ENCODE measurements at places on chromosomes 7 and 10.

DNA sequence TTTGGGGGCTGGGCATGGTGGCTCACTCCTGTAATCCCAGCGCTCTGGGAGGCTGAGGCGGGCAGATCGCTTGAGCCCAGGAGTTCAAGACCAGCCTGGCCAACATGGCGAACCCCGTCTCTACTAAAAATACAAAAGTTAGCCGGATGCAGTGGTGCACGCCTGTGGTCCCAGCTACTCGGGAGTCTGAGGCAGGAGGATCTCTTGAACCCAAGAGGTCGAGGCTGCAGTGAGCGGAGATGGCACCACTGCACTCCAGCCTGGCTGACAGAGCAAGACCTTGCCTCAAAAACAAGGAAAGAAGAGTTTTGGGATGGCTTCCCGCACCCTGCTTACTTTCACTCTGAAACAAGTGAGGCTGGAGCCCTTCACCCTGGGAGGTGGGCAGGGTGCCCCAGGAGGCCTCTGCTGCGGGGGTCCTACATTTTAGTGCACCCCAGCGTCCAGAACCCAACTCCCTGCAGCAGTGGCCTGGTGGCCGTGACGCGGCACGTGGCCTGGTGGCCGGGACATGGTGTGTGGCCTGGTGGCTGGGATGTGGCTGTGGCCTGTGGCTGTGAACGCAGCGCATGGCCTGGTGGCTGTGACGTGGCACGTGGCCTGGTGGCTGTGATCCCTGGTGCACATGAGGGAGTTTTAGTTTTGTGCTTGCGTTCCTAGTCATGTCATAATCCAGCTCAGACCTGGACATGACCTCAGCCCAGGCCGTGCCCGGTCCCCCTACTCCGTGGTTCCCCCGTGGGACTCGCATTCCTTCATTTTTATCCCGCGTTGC lies 9.3 kb downstream of the KNDC1 start:
- DNase-seq: no peak

DNA sequence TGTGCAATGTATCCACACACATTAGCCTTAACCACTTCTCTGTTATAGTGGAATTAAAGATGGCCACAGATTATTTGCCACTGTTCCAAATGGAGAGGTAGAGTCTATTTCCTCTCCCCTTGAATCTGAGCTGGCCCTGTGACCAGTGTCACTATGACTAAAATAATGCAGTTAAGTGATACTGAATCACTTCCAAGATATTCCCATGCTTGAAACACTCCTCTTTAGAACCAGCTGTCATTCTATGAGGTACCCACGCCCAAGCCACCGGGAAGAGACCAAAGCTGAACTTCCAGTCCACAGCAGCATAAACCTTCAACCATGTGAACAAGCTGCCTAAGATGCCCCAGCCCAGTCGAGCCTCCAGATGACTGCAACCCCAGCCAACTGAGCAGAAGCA lies 2.1 kb upstream of the DHX32 start:
- DNase-seq: no peak

DNA sequence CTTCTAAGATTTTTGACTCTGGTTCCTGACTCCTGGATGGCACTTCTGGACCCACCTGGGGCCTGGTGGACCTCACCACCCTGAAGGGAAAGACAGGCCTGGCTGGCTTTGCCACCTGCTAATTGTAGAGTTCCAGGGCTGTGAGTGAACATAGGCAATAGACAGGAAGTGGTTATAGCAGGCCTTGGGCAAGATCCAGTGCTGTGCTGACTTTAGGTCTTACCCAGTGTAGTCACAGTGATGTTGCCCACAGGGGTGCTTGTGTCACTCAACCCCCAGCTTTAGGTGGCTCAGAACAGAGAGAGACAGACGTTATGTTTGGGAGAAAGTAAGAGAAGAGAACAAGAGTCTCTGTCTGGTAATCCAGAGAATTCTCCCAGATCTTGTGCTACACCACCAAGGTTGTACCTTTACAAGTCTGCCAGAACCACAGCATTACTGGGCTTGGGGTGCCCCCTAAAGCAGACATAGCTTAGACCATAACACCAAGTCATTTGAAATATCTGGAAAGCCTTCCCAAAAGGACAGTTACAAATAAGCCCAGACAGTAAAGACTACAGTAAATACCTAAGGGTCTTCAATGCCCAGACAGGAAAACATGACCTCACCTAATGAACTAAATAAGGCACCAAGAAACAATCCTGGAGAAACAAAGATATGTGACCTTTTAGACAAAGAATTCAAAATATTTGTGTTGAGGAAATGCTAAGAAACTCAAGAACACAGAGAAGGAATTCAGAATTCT lies 303.4 kb downstream of the PCLO start:
- no peak for DNase-seq

DNA sequence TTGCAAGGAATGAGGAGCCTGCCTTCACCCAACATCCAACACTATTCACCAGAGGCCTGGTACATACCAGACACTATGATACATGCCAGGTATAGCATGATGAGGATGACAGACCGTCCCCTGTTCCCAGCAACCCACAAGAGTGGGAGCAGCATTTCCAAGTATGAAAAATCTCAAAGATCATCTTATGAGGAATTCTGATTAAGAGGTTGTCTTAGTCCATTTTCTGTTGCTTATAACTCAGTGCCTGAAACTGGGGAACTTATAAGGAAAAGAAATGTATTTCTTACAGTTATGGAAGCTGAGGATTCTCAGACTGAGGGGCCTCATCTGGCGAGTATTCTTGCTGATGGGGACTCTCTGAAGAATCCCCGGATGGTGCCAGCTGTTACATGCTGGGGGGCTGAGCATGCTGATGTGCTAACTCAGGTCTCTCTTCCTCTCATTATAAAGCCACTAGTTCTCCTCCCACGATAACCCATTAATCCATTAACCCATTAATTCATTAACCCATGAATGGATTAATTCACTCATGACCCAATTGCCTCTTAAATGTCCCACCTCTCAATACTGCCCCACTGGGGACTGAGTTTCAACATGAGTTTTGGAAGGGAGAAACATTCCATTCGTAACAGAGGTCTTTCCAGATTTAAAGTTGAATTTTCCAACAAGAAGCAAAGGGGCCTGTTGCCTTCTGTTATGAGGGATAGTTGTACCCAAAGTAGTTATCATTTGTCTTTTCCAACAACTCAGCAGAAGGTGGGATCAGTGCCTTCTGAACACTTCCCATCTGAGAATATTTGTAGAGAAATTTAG lies 173.9 kb downstream of the HERPUD2 start:
- no peak for DNase-seq

GRCh38 chr10:77844177-77844576 lies 82.4 kb downstream of the DLG5 start:
- no peak for DNase-seq

DNA sequence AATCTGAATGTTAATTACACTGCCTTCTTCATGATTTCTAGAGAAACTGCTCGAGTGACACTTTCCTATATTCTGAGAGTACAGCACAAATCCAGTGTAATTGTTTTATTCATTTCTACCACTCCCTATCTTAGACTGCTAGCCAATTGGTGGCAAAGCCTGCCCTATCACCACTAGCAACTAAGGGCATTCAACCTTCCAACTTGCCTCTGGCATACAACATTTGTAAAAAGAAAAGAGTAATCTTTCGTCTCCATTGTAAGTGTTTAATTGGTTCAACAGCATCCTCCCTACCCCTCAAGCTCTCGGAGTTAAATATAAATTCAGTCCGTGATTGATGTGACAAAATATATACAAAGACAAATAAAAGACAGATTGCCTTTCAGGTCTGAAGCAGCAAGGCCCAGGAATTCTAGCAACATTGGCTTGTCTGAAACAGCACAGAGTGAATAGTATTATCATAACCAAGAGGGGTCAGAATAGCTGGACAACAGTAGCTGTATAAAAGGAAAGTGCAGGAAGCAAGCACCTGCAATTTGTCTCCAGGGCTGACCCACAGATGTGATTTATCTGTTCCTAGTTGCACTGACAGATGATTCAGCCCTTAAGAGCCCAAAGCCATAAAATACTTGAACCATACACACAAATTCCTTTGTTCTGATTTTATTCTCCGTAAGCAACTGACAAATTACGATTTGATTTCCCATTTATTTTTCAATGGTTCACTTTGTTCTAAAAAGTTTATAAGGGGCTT lies 47.6 kb upstream of the ANKRD1 start:
- DNase-seq: no peak

GRCh38 chr10:91206427-91206826 lies 14.0 kb upstream of the PCGF5 start:
- DNase-seq: no peak

GRCh38 chr7:135704074-135704473 lies 23.9 kb downstream of the SLC13A4 start:
- no peak for DNase-seq

GRCh38 chr7:17535776-17536175 lies 237.3 kb downstream of the AHR start:
- DNase-seq: no peak

- no peak for DNase-seq
Observed at GRCh38 chr10:63798599-63799498, 277.6 kb downstream of the REEP3 start.

- no peak for DNase-seq
Observed at GRCh38 chr10:230758-231157, 95.5 kb downstream of the ZMYND11 start.

- DNase-seq: no peak
Observed at GRCh38 chr10:95837783-95838182, 70.0 kb upstream of the CC2D2B start.

GRCh38 chr7:47380325-47381133 lies 201.4 kb downstream of the TNS3 start:
- DNase-seq: no peak

DNA sequence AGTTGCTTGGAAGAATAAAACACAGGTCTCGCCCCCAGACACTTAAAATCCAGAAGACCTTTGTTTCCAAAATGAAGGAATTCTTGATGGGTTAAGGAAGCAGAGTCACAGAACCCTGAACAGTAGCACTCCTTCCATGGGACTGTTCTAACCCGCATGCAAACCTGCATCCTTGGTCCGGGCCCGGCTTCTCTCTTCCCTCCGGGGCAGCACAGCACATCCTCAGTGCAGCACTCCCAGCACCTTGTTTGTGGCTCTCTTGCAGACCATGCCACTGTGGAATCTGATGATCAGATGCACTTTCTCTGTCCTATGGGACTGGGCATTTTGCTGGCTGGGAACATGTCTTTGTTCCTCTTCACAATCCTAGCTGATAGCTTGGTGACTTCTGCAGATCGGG lies 33.5 kb downstream of the INSYN2A start:
- DNase-seq: no peak

- no peak for DNase-seq
Observed at GRCh38 chr7:113628948-113629847, 289.6 kb downstream of the PPP1R3A start.

GRCh38 chr7:84614821-84615501 lies 420.4 kb upstream of the SEMA3A start:
- no peak for DNase-seq

DNA sequence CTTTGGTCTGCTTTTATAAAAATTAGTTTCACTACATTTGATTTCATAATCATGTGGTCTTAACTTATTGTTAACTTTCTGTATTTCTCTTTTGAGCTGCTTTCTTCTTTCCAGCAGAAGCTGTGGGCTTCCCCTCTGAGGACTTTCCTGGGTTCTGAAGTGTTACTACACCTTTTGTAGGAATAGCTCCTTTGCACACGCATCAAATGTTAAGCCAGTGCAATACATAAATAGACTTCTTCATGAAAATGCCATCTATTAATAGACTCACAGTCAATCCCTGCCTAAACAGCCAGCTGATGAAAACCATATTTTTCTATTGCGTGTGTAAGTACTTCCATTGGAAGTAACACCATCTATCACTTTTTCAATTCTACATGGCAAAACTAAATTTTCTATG lies 1.5 kb downstream of the ABCB4 start:
- no peak for DNase-seq

- no peak for DNase-seq
Observed at GRCh38 chr7:4338556-4338955, 343.5 kb upstream of the FOXK1 start.

DNA sequence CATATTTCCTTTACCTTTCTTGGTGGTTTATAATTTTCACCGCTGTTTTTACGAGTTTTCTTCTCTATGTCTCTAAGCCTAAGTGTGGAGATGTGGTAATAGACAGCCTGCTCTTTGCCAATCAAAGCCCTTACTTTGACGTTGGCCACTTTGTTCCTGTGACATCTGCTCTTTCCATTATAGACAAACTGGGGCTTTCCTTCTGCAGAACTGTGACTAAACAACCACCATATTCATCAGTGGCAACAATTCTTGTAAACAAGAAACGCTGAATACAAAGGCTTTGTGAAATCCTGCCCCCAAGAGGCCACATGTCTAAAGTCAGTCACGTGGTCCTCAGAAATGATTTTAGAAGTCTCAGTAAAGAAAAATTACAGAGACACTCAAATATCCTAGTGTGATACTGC lies 59.6 kb upstream of the CAPZA2 start:
- no peak for DNase-seq

DNA sequence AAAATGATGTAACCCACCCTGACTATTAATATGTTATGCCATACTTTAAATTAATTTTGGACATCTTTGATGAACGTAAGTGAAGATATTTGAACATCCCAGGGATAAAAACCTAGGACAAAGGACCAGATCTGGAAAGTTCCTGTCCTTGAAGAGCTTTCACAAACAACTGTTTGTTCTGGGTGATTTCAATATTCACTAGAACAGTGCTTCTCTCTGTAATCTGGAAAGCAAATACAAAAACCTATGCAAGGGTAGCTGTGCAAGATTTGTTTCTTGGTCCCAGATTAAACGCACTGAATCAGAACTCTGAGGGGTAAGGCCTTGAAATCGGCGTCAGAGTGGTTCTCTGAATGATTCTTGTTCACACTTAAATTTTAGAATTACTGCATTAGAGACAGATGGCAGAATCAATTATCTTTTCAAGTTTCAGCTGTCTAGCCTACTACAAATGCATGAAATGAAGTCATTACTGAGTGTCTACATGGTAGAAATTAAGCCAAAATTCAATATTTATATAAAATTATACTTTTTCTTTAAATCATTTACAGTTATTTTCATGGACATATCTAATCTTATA lies 69.6 kb upstream of the CSTF2T start:
- no peak for DNase-seq

DNA sequence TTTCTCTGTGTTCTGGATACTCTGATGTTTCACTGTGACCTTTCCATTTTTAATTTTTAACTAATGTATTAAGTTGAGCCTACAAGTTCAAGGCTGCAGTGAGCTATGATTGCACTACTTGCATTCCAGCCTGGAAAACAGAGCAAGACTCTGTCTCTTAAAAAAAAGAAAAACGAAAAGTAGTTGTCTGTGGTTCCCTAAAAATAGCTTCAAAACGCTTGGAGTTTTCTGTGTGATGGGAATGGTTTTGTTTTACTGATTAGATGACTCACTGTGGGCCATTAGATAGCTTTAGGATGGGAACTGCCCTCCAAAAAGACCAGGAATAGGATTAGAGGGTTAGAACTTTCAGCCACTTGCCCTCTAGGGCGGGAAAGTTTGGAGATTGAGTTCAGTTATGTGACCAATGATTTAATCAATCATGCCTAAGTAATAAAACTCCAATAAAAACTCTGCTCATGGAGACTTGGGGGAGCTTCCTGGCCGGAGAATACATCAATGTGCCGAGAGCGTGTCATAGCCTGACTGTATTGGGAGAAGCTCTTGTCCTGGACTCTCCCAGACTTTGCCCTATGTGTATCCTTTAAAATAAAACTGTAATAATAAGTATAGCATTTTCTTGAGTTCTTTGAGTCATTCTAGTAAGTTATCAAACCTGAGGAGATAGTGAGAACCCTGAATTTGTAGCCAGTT lies 147.1 kb downstream of the LYZL1 start:
- DNase-seq: no peak

Measured in stimulated activated CD8-positive, alpha-beta memory T cell treated with anti-CD3 and anti-CD28 coated beads, Interleukin-12 subunit alpha, Interleukin-12 subunit beta, amount 100 ng/mL, for 1 hour (primary cell).